Tongue (tissue), 3 donors: ENCODE measurements at places on chromosomes 7 and 10. TPM values are rescaled to one million over a fixed set of nuclear protein-coding genes. Genes with fewer than 3 reads are reported as not detected.

The BICC1 gene
- total RNA-seq: 32.5 TPM

The FLNC gene
- total RNA-seq: 1,540 TPM

The KLF14 gene
- 1.1 TPM for total RNA-seq

The DKK1 gene
- 0.51 TPM for total RNA-seq
